ENCODE measurements at places on chromosomes 1 and 21.
A peak's percentile ranks its signal among the peaks of the same experiment; 100 is the strongest.

DNA sequence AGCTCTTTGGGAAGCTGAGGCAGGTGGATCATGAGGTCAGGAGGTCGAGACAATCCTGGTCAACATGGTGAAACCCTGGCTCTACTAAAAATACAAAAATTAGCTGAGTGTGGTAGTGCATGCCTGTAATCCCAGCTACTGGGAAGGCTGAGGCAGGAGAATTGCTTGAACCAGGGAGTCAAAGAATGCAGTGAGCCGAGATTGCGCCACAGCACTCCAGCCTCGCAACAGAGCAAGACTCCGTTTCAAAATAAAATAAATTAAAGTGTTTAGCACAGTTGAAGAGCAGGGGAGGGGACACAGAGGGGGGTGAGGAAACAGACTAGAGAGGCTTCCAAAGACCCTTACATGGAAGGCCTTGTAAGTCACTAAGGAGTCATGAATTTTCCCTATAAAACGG lies 131.2 kb upstream of the SPATA6 start:
- no peak for DNase-seq

DNA sequence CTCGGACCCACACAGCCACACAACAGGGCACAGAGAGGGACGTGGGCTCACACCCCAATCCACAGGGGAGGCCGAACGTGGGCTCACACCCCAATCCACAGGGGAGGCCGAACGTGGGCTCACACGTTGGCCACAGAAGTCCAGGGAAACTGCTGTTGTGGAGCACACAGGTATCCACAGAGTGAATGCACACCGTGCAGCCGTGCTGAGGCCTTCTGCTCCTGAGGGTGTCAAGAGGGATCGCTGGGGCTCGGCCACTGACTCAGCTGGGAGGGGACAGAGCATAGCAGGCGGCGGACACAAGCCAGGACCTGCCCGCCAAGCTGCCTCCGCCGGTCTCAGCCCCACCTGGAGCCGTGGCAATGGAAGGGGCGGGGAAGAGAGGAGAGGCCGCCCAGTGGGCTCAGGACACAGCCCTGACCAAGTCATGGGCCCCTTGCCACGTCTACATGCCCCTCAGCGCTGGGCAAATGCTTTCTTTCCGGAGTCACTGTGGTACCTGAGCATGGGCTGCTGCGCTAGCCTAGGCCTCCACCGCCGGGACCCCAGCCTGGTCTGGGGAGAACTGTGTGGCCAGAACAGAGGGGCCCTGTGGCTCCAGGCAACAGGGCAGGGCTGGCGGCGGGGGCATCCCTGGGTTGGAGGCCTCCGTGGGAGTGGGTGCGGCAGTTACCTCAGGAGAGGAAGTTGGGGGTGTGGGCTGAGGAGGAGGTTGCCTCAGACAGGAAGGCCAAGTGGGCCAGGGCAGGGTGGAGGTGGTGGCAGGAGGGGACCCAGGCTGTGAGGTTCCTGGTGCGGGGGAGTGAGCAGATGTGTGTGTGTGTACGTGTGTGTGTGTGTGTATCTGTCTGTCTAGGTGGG lies 1.2 kb downstream of the SYTL1 start:
- peak; percentile 74 for DNase-seq

- no peak for DNase-seq
Observed at GRCh38 chr21:35586305-35586704, 474.0 kb downstream of the SETD4 start.

- DNase-seq = no peak
Observed at GRCh38 chr1:229122606-229123005, 148.3 kb upstream of the RAB4A start.

- DNase-seq = no peak
Observed at GRCh38 chr1:102853701-102854187, 254.6 kb downstream of the COL11A1 start.

GRCh38 chr1:99527078-99527477 lies 118.8 kb upstream of the PALMD start:
- no peak for DNase-seq

DNA sequence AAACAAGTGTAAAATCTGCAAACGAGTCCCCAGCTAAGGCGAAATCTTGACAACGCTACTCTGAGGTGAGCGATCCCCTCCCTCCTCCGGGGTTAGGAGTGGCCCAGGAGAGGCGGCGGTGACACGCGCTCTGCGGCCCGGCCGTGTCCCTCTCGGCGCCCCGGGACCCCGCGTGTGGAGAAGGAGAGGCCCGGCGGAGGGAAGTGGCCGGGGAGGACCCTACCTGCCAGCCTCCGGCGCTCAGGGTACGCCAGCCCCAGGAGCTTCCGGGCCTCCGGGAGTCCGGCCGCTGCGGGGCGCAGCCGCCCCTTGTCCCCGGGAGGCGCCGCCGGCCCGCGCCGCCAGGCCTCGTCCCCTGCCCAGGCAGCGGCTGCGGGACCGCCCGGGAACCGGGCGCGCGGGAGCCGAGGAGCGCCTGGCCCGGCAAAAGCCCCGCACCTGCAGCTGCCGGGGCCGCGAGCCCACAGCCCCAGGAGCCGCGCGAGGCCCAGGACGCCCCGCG lies 543 bp downstream of the ABCB10 start:
- peak; percentile 15 for DNase-seq

DNA sequence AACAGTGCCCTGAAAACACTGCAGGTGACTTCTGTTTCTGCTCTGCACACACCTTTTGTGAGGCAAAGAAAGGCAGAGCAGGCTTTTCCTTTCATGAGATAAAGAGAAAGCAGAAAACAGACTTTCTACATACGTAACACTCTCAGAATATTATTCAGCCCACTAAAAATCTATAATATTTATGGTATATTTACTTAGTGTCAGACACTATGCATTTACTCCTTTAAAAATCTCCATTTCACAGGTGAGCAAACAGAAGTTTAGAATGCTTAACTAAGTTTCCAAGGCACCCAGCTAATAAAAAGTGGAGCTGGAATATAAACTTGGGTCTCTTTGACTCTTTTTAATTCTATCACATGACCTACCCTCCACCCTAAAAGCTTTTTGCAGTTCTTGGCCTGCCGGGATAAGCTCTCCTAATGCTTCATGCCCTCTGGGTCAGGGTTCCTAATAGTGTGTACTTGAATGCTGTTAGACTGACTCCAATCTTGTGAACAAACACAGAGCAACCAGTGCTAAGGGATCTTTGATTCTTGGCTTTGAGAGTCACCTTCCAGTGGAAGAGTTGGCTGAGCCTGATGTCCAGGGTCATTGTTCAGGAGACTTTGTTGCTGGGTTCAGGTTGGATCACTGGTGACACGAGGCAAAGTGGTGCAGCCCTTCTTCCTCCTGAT lies 27.2 kb downstream of the PROK1 start:
- no peak for DNase-seq

GRCh38 chr1:31264790-31265386 lies 25.2 kb upstream of the NKAIN1 start:
- no peak for DNase-seq

DNA sequence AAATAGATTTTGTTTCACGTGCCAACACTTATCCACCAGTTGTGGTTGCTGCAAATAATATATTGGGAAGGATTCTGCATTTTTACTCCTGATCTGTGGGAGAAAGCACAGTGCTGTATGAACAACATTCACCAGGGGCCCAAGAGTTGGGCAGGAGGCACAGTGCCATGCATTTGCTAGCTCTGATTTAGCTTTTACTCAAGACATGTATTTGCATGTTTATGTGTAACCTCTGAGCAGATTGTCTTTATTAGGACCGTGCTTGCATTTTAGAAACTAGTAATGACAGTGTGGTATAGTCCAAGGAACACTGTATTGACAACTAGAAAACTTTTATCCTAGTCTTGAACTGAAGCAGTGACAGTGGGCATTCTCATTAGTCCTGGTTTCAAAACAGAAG lies 133.9 kb upstream of the B3GALT2 start:
- no peak for DNase-seq
